ACHN (cell line): ENCODE measurements at places on chromosomes 1 and 21.

DNA sequence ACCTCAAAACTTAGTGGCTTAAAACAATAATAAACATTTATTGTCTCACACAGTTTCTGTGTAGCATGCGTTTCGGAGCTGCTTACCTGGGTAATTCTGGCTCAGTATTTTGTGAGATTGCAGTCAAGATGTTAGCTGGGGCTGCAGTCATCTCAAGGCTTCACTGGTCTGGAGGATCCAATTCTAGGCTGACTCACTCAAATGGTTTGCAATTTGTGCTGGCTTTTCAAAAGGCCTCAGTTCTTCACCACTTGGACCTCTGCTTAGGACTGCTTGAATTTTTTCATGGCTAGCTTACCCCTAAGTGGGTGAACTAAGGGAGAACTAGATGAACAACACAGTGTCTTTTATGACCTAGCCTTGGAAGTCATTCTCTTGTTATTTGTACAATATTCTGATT, 21.0 kb downstream of the XPR1 start:
- DNase-seq: no peak

DNA sequence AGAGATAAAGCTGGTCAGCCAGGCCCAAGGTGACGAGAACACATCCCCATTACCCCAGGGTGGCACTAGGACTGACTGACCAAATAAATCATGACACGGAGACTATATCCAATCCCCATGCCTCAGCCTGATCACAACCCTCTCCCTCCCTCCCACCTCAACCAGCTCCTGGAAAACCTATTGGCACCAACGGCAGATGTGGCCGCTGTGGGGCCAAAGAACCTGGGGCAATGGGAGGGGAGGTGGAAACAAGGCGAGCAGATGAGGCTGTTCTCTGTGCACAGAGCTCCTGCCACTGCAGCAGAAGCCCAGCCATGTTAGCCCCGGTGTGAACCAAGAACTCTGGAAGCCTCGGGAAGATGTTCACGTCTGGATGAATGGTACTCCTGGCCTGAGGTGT, 77.6 kb downstream of the CD247 start:
- no peak for DNase-seq

GRCh38 chr1:2505461-2505994, 20.9 kb downstream of the PANK4 start:
- no peak for DNase-seq

GRCh38 chr1:85091671-85092280, 43.5 kb upstream of the MCOLN3 start:
- no peak for DNase-seq

- no peak for DNase-seq
Measured at GRCh38 chr1:44647896-44648295, 26.4 kb downstream of the TMEM53 start.

GRCh38 chr1:7584643-7585042, 186.5 kb upstream of the VAMP3 start:
- DNase-seq: no peak

GRCh38 chr1:115116512-115116911, 27.2 kb upstream of the TSPAN2 start:
- DNase-seq: no peak

GRCh38 chr1:112696578-112697314, 10.2 kb downstream of the RHOC start:
- no peak for DNase-seq

DNA sequence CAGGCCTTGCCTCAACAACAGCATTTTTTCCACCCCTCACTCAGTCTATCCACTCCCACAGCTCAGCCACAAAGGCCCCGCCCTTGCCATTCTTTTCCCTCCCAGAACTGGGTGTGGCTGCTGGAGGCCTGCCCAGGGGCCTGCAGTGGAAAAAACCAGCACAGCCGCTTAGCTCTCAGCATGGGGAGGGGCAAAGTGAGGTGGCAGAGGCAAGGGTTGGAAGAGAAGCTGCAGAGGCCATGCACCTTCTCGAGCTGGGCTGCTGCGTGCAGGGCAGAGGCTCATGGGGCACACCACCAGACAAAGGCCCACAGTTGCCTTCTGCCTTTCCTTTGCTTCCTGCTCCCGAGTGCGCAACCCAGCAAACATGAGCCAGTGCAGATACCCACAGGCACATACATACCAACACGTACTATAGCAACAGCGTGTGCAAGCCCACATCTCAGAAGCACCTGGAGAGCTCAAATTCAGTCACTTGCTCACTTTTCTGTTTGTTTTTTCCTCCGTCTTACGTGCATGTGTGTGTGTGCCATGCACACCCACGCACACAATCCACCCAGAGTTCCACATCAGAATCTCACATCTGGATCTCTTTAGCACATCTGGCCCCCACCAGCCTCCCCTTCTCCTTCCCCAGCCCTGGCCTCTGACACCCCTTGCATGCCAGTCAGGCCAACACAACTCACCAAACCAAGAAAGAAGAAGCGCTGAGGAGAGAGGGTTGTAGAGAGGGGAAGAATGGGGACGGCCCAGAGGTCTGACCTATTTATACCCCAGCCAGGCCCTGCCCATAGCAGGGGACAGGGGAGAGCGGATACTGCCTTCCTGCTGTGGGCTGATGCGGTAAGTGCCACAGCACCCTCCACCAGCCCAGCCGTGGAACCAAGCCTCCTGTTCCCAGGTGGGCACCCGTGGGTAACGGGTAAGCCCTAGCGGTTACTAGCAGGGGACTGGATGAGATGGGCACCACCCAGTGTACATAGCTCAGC, at the start of gene S100A4:
TSS of gene S100A4 (minus strand) at position 740 of the 989 bp plus-strand sequence. CDS start 1,012 bp downstream, outside the sequence.
- peak; percentile 96 for DNase-seq

- DNase-seq: no peak
Measured at GRCh38 chr1:10593750-10594149, 119.0 kb downstream of the PEX14 start.

- DNase-seq: peak; percentile 36
Measured at GRCh38 chr1:43994794-43995790, 3.7 kb downstream of the CCDC24 start.

- no peak for DNase-seq
Measured at GRCh38 chr1:155379631-155380090, 59.0 kb downstream of the RUSC1 start.

GRCh38 chr1:63557365-63557987, 34.2 kb downstream of the EFCAB7 start:
- peak; percentile 55 for DNase-seq

DNA sequence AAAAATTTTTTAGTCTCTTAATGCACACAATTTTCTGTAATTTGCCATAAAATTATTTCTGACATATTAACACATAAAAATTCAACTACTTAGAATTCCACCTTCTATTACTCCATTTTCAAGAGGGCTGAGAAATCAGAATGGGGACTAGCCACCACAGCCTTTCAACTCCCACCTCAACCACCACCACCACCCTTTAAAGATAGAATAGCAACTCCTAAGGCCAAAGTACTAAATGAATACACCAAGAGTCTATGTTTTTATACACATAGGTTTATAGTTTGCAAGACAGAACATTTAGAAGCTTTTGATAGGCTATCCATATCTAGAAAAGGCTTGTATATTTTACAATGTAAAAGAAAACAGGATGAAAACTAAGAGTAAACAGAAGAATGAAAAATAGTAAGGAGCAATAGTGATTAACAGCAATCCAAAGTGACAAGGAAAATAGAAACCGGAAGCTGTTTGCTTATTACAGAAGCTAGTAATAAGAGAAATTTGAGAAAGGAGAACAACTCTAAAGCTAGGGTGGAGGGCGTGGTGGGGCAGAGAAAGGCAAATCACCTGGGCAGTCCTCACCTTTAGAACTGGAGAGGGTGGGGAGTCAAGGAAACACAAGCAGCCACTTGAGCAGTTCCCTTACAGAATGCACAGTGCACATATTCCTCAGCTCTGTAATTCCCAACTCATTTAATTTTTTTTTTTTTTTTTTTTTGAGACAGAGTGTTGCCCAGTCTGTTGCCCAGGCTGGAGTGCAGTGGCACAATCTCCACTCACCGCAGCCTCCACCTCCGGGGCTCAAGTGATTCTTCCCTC, 27.7 kb downstream of the EPS15 start:
- no peak for DNase-seq

- DNase-seq: no peak
Measured at GRCh38 chr1:232985882-232986526, 35.6 kb downstream of the NTPCR start.

DNA sequence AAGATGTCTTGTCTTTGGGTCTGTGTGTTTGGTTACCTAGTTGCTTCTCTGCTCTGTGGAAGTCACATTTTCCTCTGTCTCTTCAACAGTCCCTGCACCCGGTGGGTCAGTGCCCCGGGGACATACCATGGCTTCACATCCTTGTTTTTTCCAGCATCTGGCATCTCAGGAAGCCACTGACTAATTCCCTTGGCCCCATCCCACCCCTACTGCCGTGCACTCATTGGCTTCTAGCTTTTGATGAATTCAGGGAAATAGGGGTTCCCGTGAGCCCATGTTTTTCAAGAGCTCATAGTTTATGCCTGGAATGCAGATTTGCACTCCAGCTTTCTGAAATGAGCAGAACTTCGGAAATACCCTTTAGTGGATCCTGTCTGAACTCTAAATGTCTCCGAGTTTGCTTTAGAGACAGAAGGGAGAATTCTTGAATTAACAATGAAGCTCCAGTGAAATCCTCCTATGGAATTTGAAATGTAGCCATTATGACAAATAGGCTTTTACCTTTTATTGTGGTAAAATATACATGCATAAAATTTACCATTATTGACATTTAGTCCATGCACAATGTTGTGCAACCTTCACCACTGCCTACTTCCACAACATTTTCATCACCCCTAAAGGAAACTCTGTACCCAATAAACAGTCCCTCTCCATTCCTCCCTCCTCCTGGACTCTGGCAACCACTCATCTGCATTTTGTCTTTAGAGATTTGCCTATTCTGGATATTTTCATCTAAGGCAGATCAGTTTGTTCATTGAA, 67.5 kb downstream of the CLIC6 start:
- no peak for DNase-seq

DNA sequence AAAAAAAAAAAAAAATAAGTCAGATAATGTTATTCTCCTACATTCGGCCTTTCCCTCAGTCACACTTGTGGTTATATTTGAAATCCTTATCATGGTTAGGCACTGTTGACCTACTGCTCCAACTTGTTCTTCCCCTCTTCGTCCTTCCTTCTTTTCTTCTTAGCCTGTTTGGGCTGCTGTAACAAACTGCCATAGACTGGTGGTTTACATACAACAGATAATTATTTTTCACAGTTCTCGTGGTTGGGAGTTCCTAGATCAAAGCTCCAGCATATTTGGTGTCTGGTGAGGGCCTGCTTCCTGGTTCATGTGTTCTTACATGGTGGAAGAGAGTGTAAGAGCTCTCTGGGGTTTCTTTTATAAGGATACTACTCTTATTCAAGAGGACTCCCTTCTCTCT, 73.4 kb downstream of the RABGAP1L start:
- no peak for DNase-seq

GRCh38 chr1:201539561-201540431, 869 bp downstream of the NAV1 start:
- peak; percentile 61 for DNase-seq

DNA sequence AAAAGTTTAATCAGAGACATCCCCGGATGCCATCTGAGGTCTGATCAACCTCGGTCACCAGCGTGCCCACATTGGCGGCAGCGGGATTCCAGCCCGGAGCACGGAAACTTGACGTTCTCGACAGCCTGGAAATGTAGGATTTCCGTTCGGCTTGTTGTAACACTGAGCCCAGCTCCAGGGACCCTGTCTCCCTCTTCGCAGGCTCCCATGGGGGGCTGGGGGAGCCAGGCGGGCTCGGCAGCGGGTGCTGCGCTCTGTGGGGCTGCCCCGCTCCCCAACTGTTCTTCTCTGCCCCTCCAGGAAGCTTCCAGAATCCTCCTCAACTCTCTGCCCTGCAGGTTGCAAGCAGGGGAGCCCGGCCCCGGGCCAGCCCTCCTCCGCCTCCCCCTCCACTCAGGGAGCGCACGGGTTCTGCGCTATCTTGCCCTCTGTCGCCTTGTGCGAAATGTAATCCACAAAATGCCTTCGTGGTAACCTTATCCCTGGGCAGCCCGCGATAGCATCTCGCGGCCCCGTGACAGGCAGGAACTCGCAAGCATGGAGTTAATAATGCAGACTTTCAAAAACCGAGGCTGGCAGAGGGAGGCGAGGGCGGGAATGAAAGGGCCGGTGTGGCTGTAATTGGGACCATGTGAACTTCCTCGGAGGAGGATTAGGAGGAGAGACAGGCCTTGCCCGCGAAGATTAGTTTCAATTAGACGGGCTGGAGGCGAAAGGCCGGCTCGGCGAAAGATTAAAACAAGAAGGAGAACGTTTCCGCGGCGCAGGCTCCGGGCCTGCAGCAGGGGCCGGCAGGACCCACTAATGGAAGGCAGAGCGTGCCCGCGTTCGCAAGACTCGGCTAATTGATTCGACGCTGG, 53.9 kb upstream of the TTC34 start:
- DNase-seq: no peak

DNA sequence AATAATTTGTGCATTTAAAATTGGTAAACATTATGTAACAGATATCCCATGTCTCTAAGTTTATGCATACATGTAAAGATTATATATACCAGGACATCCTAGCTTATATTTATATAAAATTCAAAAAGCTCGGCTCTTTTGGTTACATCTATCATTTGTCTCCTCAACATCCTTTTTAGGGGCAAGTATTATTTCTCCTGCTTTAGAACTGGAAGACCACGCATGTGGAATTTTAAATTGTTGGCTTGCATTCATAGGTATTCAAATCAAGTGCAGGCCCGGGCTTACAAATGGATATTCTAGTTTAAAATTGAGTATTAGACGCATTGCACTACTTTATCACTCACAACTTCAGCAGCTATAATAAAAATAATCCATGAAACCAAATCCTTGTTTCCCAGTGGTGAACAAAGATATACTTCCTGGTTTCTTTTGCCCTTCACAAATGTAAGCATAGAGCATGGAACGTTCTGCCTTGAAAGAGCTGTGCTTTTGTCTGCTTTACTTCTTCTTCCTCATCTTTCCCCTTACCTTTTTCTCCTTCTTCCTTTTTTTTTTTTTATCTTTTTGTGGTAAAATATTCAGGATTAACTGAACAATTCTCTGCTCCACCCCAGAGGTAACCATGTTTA, 57.1 kb downstream of the DDAH1 start:
- DNase-seq: peak; percentile 37

DNA sequence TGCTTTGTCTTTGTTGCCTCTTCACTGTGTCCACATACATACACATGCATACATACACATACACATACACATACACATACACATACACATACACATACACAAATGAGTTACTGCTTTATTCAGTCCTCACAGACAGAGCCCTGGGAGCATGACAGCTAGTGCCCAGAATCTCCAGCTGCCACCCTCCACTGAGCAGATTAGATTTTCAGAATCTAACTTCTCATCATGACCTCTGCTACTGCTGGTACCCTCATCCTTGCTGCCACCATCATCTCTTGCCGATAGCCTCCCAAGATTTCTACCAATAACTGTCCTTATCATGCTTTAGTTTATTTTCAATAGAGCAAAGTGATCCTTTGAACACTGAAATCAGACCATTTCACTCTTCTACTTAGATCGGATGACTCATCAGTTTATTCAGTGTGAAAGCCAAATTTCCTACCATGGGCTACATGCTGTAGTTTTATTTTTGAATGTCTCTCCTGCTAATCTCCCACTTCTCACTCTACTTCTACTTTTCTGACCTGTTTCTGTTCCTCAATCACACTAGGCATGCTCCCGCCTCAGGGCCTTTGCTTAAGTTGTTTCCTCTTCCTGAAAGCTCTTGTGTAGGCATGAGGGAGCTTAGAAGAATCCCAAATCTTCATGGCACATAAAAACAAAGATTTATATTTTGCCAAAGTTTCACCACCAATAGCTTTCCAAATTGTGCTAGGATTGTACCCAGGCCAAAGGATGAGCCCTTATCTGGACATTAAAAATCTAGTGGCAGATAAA, 43.0 kb downstream of the ATP6V1G3 start:
- DNase-seq: peak; percentile 18
